ENCODE measurements at places on chromosomes 12 and 14. TPM values are rescaled to one million over a fixed set of nuclear protein-coding genes. Genes with fewer than 3 reads are reported as not detected.

GRCh38 chr14:77322250-77322902, 1.5 kb downstream of the GSTZ1 start:
- DNase-seq, result no peak

- no peak for DNase-seq
Observed at GRCh38 chr12:49854976-49855375, 12.1 kb upstream of the BCDIN3D start.

Gene PLA2G1B
- total RNA-seq, result not detected

DNA sequence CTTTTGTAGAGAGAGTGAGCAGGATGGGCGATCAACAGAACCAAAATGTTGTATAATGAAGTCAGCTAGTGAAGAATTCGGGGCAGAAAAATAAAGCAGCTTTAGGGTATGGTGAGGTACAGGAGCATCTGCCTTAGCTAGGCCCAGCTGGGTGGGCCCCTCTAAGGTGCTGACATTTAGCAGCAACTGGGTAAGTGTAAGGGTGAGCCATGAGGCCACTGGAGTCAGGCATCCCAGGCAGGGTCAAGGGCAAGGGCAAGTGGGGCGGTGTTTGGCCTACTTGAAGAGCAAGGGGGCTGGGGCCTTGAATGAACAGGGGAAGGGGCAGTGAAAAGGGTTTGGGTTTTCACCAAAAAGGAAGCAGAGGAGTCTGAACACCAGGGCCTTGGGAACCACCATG, 583.6 kb downstream of the BCL11B start:
- no peak for DNase-seq

Gene CFAP251
- 1.4 TPM for total RNA-seq

DNA sequence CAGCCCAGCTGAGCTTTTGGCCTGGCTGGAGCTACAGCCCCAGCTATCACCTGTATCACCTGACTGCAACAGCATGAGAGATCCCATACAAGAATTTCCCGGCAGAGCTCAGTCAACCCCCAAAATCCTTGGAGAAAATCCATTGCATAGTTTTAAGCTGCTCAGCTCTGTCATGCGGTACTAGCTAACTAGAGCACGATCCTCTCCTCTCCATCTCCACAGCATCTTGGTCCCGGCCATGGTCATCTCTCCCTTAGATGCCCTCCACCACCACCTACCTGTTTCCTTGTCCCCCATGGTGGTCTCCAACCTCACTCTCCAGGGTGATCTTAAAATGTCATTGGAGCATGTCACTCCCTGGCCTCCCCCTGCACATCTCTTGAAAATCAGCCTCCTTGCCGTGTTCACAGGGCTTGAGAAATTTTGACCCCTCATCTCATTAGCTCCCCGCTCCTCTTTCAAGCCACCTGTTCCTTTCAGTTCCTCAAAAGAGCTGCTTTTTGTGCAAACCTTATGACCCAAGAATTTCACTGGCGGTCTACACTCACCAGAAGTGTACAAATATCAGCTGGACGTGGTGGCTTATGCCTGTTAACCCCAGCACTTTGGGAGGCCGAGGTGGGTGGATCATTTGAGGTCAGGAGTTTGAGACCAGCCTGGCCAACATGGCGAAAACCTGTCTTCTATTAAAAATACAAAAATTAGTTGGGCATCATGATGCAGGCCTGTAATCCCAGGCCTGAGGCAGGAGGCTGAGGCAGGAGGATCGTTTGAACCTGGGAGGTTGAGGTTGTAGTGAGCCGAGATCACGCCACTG, 8.1 kb upstream of the CLMN start:
- no peak for DNase-seq

- no peak for DNase-seq
Observed at GRCh38 chr12:38956337-38956736, 50.9 kb upstream of the CPNE8 start.

Gene SGPP1
- total RNA-seq, result 14.7 TPM

DNA sequence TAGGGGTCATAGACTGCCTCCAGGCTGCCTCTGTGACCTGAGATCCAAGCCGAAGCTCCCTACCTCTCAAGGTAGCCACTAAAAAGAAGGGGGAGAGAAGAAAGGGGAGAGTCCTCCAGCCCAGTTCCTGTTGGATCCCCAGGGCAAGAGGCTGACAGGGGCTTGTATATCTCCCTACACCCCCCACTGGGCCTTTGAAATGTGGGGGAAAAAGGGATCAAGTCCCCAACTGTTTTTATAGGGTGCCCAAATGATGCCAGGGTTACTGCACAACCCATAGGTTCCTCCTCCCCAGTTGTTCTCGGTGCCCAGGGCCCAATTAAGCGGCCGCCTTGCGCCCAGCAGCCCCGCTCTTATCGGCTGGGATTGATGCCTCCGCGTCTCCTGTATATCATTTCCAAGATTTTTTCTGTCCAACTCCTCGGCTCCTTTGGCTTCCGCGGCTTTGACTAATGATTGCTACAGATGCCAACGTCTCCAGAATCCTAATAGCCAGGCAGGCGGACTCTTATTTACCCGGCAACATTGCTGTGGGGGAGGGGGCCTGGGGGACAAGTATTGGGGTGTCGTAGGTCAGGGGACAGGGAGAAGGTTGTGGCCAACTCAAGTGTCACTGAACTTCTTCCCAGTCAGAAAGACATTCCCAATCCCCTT, 7.6 kb upstream of the HOXC4 start:
- DNase-seq, result no peak

Gene MFAP5
- total RNA-seq, result not detected

GRCh38 chr12:19964549-19964948, 403.8 kb upstream of the PDE3A start:
- DNase-seq, result no peak

Gene TSPAN9
- 0.42 TPM for total RNA-seq

DNA sequence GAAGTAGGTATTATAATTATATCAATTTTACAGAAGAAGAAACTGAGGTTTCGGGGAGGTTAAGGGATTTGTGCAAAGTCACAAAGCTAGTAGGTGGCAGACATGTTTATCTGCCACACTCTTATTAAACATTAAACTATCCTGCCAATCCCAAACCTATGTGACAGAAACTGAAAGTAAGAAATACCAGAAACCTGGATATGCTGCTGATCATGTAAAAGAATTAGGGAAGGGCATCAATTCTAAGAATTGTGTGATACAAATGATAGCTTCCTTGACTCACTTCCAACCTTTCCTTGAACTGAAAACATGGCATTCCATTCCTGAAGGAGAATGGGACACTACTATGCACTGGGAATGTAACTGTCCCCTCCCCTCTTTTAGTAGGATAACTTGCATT, 16.9 kb downstream of the TAOK3 start:
- no peak for DNase-seq

DNA sequence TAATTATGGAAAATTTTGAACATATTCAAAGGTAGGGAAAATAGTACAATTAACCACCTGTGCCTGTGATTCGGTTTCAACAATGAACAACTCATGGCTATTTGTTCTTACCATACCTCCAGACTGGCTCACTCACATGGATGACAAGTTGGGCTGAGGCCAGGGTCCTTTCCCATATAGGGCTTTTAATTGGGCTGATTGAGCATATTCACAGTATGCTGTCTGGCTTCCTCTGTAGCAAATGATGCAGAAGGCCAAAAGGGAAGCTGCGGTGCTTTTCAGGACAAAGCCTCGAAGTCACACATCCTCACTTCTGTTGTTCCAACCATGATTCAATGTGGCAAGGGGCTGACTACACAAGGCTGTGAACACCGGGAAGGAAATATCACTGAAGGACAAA, 297.5 kb upstream of the SLC16A7 start:
- DNase-seq, result no peak

DNA sequence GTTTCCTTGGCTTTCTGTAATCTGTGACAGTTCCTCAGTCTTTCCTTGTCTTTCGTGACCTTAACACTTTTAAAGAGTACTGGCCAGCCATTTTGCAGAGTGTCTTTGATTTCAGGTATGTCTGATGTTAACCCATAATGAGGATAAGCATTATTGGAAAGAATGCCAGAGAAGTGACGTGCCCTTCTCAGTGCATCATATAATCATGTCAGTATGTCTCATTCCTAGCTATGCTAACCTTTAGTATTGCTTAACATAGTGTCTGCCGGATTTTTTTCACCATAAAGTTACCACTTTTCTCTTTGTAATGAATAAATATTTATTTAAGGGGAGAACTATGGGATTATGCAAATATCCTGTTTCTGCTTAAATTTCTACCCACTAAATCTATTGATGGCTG, 28.5 kb downstream of the RERG start:
- no peak for DNase-seq

DNA sequence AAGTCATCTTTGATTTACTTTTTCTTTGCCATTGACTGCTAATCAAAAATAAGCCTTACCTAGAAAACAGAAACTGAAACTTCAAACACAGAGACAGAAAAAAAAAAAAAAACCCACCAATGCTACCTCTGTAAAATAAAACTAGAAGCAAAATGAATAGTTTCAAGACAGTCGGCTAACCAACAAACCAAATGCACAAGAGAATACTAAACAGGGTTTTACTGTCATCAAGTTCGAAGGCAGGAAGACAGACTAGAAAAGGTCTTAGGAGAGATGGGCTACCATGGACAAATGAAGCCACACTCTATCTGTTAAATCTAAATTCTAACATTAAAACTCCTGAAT, 59.5 kb downstream of the SEL1L start:
- no peak for DNase-seq

Data from activated naive CD8-positive, alpha-beta T cell treated with anti-CD3 and anti-CD28 coated beads, Interleukin-2, amount 10 ng/mL, durations not matched to agents 7 days and 5 days (primary cell).